ENCODE measurements at places on chromosomes 5 and 9. TPM values are rescaled to one million over a fixed set of nuclear protein-coding genes. Genes with fewer than 3 reads are reported as not detected.

PARP8 gene
- 177 TPM for total RNA-seq

LHX3 gene
- total RNA-seq = not detected

CDO1 gene
- 1.1 TPM for total RNA-seq

CDH10 gene
- not detected for total RNA-seq

ANAPC2 gene
- total RNA-seq = 116 TPM

PRELID2 gene
- 3.1 TPM for total RNA-seq

ARSK gene
- total RNA-seq = 7.4 TPM

CCL21 gene
- not detected for total RNA-seq

ANKRD34B gene
- not detected for total RNA-seq

LRRC70 gene
- total RNA-seq = 1.4 TPM

MEIKIN gene
- total RNA-seq = 3.6 TPM

TRAF2 gene
- total RNA-seq = 40.2 TPM

IFNK gene
- not detected for total RNA-seq

UBAC1 gene
- 32.8 TPM for total RNA-seq

PTPDC1 gene
- total RNA-seq = 5.1 TPM

CDKN2B gene
- total RNA-seq = 0.64 TPM

NR5A1 gene
- not detected for total RNA-seq

FKBP15 gene
- total RNA-seq = 34.9 TPM

CCDC180 gene
- 12.1 TPM for total RNA-seq

OBP2A gene
- not detected for total RNA-seq

SOX30 gene
- 0.15 TPM for total RNA-seq

SLCO6A1 gene
- total RNA-seq = not detected
